Stimulated activated CD4-positive, alpha-beta T cell treated with anti-CD3 and anti-CD28 coated beads, Interleukin-12 subunit alpha, Interleukin-12 subunit beta, amount 100 ng/mL, for 24 hours (primary cell): ENCODE measurements at places on chromosomes 16 and 17.

DNA sequence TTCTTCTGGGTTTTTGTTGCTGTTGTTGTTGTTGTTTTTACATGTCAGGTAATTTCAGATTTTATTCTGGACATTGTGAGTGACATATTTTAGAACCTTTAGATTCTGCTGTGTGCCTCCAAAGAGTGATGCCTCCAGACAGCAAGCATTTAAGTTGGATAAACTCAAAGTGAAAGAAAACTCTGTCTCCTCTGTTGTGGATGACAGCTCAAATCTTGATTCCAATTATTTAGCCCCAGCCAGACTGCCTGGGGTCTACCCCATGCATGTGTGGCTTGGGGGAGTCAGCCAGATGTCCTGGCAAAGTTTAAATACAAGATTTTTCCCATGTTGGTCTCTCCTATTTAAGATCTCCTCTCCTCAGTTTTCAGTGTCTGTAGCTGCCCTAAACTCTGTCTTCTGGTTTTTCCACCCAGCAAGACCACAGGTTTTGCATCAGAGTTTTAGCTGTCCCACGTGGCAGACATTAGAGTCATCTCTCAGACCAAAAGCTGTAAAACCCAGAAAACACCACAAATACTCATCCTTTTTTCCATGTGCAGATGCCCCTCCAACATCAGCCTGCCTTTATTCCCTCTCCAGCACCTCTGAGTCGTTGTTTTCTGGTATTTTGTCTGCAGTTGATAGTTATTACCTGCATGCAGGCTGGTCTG lies 19.4 kb upstream of the ZNF469 start:
- DNase-seq, result no peak

DNA sequence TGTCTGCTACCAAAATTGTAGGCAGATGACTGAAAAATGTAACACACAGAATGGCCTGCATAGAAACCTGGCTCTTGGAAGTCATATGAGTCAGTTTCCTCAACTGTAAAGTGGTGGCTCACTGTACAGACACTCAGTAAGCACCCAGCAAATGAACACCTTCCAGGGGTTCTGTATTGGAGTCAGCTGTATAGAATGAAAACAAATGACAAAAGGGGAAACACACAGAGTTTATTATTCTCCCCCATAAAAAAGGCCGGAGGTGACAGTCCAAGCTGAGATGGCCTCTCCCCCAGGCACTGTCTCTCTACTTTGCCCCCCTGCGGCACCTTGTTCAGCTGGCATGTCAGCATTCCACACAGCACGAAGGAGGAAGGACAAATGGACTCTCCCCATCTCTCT lies 6.2 kb upstream of the MEOX1 start:
- DNase-seq, result no peak

GRCh38 chr17:79466562-79467350 lies 144.1 kb downstream of the RBFOX3 start:
- no peak for DNase-seq

- DNase-seq, result no peak
Measured at GRCh38 chr17:72811976-72812687, 280.4 kb downstream of the SLC39A11 start.

GRCh38 chr17:30950669-30951399 lies 20.0 kb upstream of the RNF135 start:
- no peak for DNase-seq

GRCh38 chr16:70684146-70685060 lies 1.4 kb downstream of the MTSS2 start:
- no peak for DNase-seq

GRCh38 chr17:59746849-59747445 lies 39.5 kb downstream of the VMP1 start:
- DNase-seq, result no peak

- no peak for DNase-seq
Measured at GRCh38 chr17:30082773-30083172, 33.8 kb upstream of the NSRP1 start.

- DNase-seq, result no peak
Measured at GRCh38 chr17:83174362-83175118, 95.1 kb downstream of the METRNL start.

GRCh38 chr17:81473019-81473418 lies 39.6 kb downstream of the ACTG1 start:
- DNase-seq, result no peak

- DNase-seq, result no peak
Measured at GRCh38 chr16:22191532-22192260, 14.4 kb upstream of the EEF2K start.

DNA sequence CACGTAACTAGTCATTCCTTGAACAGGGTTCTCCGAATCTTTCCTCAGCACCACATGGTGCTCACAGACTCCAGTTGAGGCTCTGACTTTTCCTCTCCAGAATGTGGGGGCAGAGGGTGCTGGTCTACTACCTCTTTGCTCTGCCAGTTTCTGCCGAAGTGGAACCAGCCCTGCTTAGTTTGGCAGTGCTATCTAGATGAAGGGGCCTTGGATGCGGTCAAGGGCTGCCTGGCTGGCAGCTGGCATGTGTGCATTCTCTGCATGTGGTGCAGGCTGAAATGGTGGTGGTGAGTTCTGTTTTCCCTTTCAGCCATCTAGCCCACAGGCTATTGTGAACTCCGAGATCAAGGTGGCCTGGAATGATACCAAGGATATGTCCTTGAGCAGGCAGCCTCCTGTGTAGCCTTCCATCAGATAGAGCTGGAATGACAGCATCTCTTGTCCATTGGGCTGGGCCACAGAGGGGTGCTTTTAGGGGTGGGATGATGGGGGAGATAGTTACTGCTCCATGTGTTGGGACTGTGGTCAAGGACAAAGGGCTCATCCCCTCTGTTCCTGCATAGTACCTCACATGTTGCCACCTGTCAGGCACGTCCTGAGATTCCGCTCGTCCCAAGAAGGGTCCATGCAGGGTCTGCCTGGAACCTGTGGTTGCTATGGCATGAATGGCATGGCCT lies 2.0 kb downstream of the DYNLL2 start:
- DNase-seq, result no peak

DNA sequence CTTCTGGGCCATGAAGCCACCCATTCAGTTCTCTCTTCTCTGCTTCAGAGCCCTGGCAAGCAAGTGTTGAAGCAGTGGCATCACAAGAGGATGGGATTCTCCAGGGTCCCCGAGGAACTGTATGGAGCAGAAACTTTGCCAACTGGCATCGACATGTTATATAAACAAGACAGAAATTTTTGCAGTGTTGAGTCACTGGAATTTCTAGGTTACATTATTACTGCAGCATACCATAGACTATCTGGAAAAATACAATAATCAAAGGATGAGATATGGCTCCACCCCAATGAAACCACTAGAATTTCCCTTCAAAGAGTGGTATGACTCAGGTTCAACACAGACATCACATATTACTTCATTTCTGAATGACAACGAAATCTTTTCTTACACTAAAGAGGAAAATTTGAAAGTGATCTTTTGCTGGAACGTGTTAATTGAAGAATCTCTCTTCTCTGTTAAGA lies 343.0 kb upstream of the DYNLRB2 start:
- no peak for DNase-seq

- no peak for DNase-seq
Measured at GRCh38 chr16:66121466-66121865, 245.0 kb upstream of the CDH5 start.

- no peak for DNase-seq
Measured at GRCh38 chr16:30482366-30482765, 9.8 kb downstream of the ITGAL start.

- no peak for DNase-seq
Measured at GRCh38 chr16:8694795-8695728, 20.6 kb downstream of the ABAT start.

DNA sequence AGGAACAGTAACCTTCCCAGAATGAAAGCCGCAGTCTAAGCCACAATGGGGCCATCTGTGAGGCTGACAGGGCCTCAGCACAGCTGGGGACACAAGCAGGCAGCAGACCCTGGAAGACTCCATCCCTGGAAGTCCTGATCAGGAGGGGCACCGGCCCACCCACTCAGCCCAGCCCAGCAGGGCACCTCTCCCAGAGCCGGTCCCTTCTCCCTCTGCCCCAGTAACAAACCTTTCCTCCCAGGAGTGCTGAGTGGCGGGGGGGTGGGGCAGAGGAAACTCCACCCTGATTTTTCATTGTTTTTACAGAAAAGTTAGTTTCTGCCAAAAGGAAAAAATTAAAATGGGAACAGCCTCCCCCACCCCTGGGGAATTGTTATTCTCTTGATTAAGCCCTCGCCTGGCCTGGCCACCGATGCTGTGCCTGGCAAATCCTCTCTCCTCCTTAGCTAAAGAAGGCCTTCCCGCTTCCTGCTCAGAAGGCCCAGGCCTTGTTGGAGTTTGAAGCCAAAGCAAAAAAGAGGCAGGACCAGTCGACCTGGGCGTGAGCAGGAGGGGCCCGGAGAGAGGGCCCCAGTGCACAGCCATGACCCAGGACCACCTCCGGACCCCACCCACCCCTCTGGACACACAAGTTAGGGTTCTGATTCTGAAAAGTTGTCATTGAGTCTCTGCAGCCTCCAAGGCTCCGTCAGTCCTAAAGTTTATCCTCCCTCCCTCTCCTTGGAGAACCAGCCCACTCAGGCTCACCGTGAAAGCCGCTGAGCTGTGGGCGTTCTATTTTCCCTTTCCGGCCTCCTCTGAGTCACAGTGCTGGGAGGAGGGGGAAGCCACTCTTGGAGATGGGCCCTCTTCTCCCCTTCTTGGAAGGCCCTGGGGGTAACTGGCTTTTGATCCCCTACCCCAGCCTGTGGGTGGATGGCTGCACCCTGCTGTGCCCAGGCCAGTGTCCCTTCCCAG lies 128.4 kb upstream of the TNRC6C start:
- DNase-seq, result no peak

DNA sequence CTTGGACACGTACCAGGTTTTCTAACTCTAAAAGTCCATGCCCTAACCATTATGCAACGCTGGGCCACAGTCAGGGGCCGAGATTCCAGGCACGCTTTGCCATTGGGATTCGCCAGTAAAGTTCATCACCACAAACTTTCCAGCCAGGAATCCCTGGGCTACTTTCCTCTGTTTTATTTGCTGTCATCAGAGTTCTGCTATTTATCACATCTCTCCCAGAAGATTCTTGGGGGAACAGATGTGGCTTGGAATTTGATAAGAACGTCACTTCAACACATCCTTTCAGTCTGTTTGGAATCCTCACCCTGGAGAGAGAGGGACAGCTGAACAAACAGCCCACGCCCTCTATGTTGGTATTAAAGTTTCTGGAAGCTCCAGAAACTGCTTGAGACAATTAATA lies 109.6 kb upstream of the CACNG3 start:
- DNase-seq, result no peak

DNA sequence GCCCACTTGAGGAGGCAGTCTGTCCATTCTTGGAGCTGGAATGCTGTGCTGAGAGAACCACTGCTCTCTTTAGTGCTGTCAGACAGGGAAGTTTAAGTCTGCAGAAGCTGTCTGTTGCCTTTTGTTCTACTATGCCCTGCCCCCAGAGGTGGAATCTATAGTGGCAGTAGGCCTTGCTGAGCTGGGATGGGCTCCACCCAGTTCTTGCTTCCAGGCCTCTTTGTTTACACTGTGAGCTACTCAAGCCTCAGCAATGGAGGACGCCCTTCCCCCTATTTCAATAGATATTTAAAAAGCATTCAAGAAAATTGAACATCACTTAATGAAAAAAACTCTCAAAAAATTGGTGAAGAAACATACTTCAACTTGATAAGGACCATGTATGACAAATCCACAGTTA lies 313.5 kb downstream of the PHKB start:
- no peak for DNase-seq
